ENCODE measurements at places on chromosomes 2 and 18.

DNA sequence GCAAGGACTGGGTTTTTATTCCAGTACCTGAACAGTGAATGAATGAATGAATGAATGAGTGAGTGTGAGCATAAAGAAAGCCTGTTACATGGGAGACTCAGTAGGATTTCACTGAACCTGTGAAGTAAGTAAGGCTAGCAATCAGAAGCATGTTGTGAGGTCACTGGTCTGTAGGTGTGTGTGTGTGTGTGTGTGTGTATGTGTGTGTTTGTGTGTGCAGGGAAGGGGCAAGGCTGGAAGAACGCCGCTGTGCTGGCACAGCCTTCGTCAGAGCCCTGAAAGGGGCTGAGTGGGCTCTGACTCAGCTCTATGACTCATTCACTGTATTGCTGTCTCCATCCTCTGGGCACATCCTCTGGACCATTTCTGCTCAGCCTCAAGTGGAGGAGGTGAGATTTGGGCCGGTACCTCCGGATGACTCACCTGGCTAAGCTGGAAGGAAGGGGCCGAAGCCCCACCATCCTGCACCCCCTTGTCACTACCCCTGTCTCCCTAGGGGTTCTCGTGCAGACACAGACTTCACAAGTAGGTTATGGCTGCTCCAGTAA, 51.4 kb upstream of the MRPL33 start:
- DNase-seq = no peak

GRCh38 chr2:46686811-46687210, 207.4 kb downstream of the TMEM247 start:
- DNase-seq = no peak

- DNase-seq = no peak
Observed at GRCh38 chr2:236684504-236685256, 115.1 kb downstream of the ACKR3 start.

- DNase-seq = no peak
Observed at GRCh38 chr2:8572712-8573233, 109.1 kb upstream of the ID2 start.

DNA sequence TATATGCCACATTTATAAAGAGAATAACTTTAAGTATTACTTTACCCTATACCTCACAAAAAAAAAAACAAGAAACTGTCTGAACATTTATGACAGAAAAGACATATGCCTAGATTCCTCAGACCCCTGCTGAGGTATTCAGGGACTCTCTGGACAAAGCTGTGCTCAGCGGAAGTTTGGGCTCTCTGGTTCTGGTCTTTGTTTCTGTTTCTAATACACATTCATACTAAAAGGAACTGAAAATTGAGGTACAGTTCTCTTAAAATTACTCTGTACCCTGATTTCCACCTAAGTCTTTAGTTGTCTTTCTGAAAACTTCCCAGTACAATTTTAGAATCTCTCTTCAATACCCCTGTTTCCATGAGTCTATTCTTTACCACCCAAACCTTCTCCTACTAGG, 160.3 kb downstream of the IKZF2 start:
- no peak for DNase-seq
